ENCODE measurements at places on chromosomes 6 and 20.

DNA sequence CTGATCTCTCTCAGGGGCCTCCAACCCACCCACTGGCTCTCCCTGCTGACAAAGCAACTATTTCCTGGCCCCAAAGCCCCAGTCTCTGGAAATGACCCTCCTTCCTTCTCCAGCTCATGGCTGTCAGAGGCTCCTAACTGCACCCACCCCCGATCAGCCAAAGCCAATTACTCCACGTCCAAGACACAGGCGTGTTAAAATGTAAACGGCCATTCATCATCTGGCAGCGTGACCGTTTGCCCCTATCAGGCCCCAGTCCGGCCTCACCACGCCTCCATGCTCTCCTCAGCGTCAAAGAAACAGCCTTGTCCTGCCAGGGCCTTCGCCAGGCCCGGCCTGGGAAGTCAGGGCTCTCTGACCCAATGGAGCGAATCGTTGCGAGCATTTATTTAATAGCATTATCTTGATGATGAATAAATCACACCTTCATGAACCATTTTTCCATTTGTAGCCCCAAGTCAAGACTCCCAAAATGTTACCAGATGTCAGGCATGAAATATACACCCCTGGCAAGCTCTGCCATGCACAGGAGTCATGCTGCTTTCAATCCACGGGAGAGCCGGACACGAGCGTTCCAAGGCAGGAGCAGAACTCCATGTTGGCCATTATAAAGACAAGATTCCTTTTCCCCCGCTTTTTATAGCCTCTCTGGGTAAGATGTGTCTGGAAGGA is 17.7 kb downstream of the RIPOR3 start:
- DNase-seq: no peak

DNA sequence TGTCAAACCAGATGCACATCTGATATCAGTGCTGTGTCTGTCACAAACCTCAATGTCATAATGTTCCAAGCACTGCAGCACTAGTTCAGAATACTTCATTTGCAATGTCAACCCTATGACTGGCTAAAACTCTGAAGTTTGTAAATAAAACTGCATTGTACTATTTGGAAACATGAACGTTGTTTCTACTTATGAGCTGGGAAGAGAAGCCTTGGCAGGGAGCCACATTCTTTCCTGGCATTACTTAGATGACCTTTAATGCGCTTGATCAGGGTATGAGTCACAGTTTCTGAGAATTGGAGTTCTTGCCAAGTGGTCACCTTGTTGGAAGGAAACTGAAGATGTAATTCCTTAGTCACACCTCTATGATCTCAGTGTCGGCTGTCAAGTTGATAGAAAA is 664.8 kb upstream of the MMS22L start:
- no peak for DNase-seq

DNA sequence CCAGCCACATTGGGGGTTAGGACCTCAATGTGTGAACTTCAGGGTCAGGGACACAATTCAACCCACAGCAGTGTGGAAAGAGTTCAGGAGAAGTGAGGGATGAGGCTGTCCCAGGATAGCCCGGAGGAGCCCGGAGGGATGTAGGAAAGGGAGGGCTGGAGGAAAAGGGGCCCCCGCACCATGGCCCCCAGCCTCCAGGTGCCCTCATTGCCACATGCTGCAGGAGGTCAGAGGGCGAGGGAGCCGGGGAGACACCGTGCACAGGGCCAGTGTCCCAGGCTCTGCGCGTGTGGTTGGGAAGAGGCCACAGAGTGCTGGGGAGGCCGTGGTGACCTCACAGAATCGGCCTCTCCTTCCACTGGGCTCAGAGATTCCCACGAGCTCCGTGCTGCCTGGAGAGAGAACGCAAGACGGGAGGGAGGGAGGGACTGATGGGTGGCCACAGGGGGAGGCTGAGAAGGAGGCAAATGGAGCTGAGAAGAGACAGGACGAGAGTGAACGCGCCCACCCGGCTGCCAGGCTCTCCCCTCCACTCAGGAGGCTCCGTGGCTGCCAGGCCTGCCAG is 215.1 kb downstream of the DLL1 start:
- no peak for DNase-seq

GRCh38 chr20:9211016-9211760 is 142.3 kb downstream of the PLCB4 start:
- no peak for DNase-seq

DNA sequence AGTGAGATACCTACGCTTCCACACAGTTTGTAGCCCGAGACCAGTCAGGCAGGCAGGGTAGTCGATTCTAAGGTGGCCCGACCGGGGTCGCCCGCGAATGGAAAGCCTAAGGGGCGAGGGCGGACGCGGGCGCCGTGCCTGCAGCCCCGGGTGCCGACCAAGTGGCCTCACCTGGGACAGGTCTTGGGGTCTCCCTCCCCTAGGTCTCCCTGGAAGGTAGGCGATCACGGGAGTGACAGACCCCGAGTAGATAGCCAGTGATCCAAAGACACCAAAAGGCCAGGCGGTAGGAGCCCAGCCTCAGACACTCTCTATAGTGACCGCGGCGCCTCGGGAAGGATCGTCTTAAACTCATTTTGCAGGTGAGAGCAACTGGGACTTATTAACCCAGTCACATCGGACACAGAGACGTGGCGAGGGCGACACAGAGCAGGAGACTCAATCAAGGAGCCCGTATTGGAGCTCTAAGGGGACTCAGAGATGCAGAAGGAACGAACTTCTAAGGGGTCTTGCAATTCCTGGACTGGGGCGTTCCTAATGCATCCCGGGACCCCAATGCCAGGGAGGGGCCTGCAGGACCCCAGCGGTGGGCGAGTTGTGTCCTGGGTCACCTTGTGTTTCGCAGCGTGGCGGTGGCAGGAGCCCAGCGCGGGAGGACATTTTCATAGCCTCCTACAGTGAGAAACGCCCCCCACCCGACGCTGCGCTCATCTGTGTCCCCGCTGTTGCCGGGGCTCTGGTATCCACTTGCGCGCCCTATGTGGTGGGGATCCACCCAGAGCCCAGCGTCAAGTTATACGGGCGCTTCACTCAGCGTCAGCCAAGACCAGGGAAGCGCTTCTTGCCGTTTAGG is 2.1 kb upstream of the VSX1 start:
- peak; percentile 61 for DNase-seq

DNA sequence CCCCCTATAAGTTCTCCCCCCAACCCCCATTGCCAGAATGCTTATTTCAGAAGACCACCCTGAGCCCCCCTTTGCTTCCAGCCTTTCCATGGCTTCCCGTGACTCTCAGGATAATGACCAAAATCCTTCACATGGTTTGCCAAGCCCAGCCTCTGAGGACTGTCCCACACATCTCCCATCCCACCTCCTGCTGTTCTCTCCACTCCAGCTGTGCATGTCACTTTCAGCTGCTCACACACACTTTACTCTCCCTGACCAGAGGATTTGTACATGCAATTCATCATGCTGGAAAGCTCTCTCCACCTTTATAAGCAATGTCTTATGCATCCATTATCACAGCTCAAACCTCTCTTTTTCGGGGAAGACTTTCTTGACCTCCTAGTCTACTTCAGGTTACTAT is 164.2 kb downstream of the PRL start:
- DNase-seq: no peak

DNA sequence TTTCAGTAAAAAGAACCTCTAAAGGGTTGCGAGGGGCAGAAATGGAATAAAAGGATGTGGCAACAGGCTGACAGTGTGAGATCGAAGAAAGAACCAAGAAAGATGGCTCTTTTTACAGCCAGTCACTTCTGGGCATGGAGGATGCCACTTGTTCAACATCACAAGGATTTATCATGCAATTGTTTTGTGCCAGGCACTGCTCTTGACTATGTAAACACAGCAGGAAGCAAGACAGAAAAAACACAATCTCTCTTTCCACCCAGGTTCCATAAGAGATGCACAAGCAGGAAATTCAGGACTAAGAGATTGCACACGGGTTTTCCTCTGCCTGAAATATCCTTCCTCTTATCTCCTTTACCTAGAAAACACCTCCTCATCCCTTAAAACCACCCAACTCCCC is 38.0 kb downstream of the FOXA2 start:
- DNase-seq: no peak

DNA sequence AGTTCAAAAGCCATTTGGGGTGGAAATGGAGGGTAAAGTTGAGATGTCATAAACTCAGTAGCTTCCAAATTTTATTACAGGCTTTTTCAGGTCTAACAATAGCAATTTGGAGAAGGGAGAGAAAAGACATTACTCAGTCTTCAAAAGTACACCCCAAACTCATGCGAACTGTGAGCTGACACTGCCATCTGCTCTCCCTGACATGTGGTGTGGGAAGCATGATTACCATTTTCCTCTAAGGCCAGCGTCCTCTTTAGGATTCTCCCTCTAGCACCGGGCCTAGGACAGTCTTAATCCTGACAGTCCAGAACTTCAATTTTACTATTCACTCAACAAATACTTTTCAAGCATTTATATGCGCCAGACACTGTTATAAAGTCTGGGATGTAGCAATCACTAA is 536.0 kb upstream of the JARID2 start:
- DNase-seq: no peak

GRCh38 chr6:13678255-13678983 is 33.2 kb downstream of the RANBP9 start:
- DNase-seq: no peak

- DNase-seq: no peak
Measured at GRCh38 chr6:1187293-1188131, 124.4 kb upstream of the FOXQ1 start.

GRCh38 chr6:42506070-42506469 is 54.3 kb upstream of the TRERF1 start:
- no peak for DNase-seq

GRCh38 chr6:29663300-29664042 is 6.6 kb downstream of the MOG start:
- DNase-seq: no peak

DNA sequence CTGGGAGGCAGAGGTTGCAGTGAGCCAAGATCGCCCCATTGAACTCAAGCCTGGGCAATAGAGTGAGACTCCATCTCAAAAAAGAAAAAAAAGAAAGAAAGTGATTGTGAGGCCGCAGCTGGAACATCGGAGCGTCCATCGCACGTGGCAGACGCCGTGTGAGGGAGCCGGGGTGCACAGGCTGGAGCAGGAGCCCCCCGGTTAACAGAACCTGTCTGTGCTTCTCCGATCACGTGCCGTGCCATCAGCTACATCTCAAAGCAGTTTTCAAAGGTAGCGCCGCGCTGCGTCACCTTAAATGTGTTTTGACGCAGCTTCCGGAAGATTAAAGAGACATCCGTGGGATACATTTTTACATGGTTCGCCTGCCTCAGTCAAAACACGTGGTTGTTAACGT is 138.9 kb downstream of the TAF4 start:
- DNase-seq: no peak

- DNase-seq: no peak
Measured at GRCh38 chr6:53301801-53302537, 46.8 kb downstream of the ELOVL5 start.

GRCh38 chr20:45100563-45101245 is at the start of gene KCNS1:
TSS of gene KCNS1 (minus strand) at chr20:45101127. CDS start at chr20:45099236, 1,891 bp downstream.
- no peak for DNase-seq

Measured in activated CD8-positive, alpha-beta memory T cell treated with anti-CD3 and anti-CD28 coated beads for 24 hours (primary cell).